ENCODE measurements at places on chromosomes 13 and 19.

DNA sequence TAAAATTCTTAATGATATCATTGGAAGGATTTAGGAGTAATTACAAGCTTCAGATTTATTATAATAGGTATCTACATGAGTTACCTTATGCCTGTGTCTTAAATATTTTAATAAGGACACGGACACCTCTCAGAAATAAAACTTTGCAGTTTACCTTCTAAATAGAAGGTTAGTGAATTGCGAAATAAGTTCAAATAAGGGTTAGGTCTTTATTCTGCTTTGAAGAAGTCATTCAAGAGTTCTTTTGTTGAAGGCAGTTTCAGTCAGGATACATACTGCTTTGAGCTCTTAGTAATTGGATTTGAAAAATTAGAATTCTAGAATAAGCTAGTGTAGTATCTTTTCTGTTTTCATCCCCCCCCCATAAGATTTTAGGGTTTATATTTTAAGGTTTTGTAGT, 53.0 kb downstream of the NAA16 start:
- DNase-seq: no peak

DNA sequence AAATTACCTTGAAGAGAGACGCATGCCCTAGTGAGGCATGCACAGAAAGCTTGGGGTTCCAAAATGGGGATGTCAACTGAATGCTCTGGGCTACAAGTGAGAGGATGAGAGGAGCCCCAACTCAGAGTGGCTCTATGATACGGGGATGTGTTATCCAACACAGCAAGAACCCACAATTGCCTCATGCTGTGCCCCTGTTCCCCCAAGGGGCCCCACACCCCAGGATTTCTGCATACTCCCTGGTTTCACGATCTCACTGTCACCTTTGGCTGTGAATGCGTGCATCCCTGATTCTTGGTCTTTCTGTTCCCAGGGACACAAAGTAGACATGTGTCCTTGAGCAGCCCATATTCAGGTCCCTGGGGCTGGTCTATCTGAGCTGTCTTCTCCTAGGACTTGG, 29.3 kb downstream of the WDR88 start:
- DNase-seq: no peak

GRCh38 chr19:54229146-54229545, 6.3 kb upstream of the LILRB3 start:
- DNase-seq: no peak

DNA sequence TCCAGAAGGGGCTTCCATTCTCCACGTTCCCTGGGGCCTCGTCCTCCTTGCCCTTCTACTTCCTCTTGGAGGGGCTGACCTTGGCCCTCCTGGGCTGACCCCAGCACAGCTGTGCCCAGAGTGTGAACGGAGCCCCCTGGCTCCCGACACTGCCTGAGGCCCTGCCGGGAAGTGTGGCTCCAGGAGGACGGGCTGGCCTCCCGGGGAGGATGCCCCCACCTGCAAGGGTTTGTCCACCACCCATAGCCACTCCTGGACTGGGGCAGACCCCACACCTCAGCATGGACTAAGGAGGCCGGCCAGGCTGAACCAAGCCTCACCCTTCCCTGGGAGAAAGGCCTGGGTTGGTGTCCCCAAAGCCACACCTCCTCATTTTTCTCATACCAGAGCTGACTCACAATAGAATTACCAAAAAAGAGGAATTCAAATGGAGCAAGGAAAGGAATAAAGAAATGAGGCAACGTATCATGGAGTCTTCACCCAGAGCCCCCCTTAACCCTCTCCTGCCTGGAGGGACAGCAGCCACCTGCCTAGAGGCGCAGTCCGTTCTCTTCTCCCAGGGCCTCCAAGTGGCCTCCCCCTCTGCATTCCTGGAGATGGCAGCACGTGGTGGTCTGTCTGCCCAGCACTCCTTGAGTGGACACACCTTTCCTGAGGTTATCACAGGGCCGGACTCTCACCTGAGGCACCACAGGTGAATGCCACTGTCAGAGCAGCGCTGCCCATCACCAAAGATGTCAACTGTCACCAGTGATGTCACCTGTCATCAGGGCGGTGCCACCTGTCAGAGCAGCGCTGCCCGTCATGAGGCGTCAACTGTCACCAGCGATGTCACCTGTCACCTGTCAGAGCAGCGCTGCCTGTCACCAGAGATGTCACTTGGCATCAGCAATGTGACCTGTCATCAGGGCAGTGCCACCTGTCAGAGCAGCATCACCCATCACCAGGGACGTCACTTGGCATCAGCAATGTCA, 3.1 kb upstream of the C13orf46 start:
- peak; percentile 59 for DNase-seq

DNA sequence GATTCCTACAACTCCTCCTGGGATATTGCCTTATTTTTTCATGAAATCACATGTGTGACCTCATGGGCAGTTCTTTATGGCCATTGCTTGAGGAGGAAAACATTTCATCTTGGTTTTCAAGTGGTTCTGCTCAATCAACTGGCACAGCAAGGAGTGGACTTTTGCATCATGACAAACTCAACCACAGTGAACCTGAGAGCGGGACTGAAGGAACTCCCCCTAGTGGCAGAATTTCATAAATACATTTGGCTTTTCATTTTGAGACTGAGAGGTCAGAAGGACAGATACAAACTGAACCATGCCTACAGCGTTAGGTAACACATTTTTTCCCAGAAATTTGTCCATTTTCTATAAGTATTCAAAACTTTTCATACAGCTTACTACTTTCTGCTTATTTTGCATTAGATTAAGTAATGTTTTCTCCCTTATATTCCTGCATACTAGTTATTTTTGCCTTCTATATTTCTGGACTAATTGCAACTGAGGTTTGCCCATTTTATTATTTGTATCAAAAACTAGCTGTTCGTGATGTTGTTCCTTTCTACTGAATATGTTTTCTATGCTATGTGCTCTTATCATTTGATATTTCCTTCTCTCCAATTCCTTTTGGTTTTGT, 13.4 kb upstream of the SIGLEC12 start:
- peak; percentile 54 for DNase-seq
